ENCODE measurements at places on chromosomes 2 and 18. TPM values are rescaled to one million over a fixed set of nuclear protein-coding genes. Genes with fewer than 3 reads are reported as not detected.

Gene POTEJ
- total RNA-seq = not detected

Gene KCNK3
- total RNA-seq = not detected

Gene HRH4
- not detected for total RNA-seq

Gene UGT1A4
- total RNA-seq = not detected

Gene ANTXR1
- total RNA-seq = 37.3 TPM

Gene SFT2D3
- total RNA-seq = 4.7 TPM

Gene UGT1A5
- total RNA-seq = not detected

DNA sequence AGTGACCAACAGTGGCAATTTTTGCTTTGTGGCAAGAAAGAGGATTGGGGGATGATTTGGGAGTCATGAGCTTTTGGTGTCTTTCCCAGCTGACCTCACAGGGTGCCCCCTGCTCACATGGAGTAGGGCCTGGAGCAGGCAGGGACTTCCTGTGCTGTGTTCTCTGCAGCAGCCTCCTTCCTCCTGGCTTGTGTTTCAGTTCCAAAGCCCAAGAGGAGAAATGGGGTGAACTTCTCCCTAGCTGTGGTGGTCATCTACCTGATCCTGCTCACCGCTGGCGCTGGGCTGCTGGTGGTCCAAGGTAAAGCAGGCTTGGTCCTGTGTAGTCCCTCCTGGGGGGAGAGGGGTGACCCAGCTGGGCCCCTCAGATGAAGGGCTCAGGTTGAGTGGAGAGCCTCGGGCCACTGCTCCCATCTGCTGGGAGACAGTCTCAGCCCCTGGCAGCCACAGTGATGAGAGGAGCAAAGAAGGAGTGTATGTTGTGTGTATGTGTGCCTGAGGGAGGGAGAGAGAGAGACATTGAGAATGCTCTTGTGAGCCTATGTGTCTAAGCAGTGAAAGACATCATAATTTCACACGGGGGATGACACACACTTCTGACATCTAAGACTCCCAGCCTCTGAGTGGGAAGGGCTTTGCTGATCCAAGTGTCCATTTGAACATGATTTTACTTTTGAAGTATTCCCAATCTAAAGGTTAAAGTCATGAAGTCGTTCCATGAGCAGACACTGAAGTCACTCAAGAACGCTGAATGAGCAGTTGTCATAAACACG lies 27.2 kb downstream of the MARCO start:
- DNase-seq = no peak

- no peak for DNase-seq
These were observed 166.2 kb downstream of the ACKR3 start for GRCh38 chr2:236735825-236736238.

DNA sequence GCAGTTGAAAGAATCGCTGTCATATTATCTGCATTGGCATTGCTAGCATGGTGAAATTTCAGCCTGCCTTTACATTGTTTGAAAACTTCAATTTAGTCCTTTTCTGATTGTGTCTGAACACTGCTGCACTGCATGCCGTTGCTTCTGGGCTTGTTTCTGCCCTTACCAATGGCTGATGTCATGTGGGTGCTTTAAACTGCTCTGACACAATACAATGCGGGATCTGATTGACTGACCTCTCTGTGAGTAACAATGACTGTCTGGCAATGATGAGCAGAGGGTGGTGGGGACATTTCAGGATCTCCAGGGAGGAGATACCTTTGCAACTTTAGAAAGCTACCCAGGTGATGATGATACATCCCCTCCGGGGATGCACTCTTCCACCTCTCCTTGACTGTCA lies 119.5 kb upstream of the ZBTB14 start:
- DNase-seq = no peak

- no peak for DNase-seq
These were observed 61.5 kb downstream of the AGAP1 start for GRCh38 chr2:235555371-235555770.

- DNase-seq = no peak
These were observed 78.9 kb downstream of the EHD3 start for GRCh38 chr2:31312898-31313297.

DNA sequence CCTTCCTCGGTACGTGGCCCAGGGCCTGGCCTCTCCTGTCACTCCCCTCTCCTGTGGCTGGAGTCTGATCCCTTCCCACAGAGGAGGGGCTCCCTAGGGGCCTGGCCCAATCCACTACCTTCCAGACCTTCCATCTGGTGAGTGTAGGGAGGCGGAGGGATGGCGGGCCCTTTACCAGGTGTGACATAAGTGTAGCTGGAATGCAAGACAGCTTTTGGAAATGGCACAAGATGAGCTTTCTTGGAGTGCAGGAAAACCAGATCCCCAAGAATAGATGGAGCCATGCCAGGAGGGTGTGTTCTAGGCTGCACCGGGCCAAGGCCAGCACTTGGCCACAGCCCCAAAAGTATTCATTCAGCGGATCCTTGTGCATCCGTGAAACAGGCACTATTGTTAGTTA lies 30.1 kb downstream of the IGFBP5 start:
- peak; percentile 58 for DNase-seq

- no peak for DNase-seq
These were observed 40.3 kb downstream of the OLA1 start for GRCh38 chr2:174208026-174208425.

GRCh38 chr2:71578767-71579342 lies 125.5 kb downstream of the DYSF start:
- DNase-seq = no peak

- DNase-seq = no peak
These were observed 78.4 kb downstream of the CLHC1 start for GRCh38 chr2:55153584-55154299.

DNA sequence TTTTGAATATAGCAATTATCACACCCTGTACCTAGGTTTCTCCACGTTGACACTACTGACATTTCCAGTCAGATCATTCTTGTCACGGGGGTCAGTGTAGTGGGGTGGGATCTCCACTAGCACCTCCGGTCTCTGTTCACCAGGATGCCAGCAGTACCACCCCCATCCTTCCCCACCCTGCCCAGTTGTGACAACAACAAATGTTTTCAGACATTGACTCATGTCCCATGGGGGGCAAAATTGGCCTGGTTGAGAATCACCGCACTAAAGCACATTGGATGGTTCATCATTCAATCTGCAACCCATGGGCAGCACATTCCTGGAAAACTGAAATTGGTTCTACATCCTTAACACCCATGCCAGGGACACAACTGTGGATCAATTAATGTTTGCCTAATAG lies 32.3 kb downstream of the FEZ2 start:
- DNase-seq = no peak

GRCh38 chr2:19114754-19115231 lies 243.6 kb downstream of the OSR1 start:
- DNase-seq = no peak

DNA sequence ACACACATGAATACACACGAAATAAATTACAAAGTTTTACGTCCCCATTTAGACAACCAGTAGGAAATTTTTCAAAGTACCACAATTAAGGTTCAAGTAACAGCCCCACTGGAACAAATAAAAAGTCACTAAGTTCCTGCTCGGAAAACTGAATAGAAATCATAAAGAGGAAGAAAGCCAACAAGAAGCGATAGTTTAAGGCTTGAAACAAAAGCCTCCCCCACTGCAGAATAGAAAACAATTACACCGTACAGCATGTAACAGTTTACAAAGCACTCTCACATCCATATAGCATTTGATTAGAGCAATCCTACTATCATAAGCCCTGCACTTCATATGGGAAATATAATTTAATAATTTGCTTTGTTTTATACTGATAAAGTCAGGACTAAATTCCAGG lies 15.5 kb downstream of the KLF7 start:
- no peak for DNase-seq

DNA sequence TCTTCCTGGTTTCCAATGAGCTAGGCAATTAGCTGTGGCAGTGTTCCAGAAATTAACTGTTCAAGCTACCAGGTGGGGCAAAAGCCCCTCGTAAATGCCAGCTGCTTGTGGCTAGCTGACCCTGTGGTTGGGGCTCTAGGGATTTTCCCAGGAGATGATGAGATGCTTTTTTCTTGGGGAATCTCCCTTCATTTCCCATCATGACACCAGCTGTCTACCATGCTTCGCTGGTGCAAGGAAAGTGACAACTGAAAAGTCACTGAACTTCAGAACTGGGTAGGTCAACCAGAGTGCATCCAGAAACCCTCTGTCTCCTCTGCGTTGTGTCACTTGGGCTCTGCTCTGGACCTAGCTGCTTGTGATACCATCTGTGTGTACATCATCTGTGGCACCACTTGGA lies 386.5 kb upstream of the DCC start:
- no peak for DNase-seq

DNA sequence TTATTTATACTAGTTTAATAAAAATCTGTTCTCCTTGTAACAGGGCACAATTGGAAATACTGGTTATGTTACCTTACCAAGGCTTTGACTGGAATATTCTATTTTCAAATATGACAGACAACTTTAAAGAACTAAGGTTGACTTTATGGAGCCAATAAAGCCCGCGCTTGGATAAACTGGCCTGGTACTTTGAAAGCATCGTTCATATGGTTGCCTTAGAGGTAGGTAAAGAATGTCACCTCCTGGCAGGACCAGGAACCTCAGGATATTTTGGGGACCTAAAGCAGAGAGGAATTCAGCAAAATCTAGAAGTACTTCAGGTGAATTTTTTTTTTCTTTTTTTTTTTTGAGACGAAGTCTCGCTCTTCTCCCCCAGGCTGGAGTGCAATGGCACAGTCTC lies 71.2 kb upstream of the CREB1 start:
- DNase-seq = no peak

GRCh38 chr18:58148954-58149471 lies 105.0 kb downstream of the NEDD4L start:
- no peak for DNase-seq

DNA sequence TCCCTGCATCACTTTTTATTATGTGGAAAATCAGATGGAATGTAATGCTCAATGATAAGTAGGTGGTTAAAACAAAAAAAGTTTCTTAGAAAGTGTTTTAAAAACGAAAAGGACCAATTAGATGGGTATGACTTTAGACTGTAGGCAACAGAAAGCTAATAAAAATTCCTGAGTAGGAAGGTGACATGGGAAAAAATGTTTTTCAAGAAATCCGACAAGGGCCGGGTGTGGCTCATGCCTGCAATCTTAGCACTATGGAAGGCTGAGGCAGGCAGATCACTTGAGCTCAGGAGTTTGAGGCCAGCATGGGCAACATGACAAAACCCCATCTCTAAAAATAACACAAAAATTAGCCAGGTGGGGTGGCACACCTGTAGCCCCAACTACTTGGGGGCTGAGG lies 126.1 kb downstream of the THADA start:
- DNase-seq = no peak

- no peak for DNase-seq
These were observed 916.5 kb upstream of the SOX11 start for GRCh38 chr2:4775668-4776067.

DNA sequence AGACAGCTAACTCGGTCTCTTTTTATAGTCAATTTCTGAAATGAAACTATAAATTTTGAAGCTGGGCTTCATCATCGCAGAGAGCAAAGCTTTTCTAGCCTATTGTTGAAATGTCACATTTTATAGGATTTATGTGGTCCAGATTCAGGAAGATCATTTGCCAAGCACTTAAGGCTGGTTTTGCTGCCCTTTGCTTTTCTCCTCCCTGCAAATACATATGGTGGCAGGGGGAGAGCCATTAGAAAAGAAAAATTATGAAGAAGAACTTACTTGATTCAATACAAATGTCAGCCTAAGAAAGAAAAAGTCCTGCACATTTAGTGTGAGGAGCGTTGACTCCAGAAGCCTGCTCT lies 206.9 kb upstream of the NRP2 start:
- no peak for DNase-seq

- DNase-seq = no peak
These were observed 42.4 kb downstream of the CYP27C1 start for GRCh38 chr2:127177617-127178263.

DNA sequence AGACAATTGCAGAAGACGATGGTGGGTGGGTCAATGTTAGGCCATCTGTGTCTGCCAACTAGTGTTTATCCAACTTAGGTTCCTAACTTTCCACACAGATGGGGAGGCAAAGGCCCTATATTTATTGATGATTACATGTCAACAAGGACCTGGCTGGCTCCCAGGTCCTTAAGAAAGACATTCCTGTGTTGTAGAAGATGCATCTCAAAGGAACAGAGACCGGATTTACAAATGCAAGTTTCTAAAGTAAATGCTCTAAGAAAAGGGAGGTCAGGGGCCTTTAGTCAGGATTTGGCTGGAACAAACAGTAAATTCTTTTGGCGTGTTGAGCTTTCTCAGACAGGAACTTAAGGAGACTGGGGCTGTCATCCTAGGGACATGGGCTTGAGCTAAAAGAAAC lies 175.0 kb downstream of the SH3BP4 start:
- no peak for DNase-seq

DNA sequence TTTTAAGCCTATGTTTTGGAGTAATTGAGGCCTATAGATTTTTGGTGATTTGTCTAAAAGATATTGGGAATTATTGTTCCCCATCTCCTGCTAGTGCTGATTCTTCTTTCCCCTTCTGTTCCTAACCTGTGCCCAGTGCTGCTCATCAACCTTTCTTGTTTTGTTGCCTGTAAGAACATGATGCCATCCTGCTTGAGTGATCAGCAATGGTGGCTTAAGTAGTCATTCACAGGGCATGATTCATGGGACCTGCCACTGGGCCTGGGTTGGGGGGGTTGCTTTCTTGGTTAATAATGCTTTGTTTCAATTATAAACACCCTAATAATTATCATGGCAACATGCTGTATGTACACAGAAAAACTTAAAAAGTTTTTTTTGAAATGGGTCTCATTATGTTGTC lies 562.9 kb upstream of the SETBP1 start:
- no peak for DNase-seq

GRCh38 chr2:180676520-180677025 lies 303.8 kb upstream of the UBE2E3 start:
- no peak for DNase-seq

- DNase-seq = no peak
These were observed 52.3 kb downstream of the EHD3 start for GRCh38 chr2:31286230-31286629.

DNA sequence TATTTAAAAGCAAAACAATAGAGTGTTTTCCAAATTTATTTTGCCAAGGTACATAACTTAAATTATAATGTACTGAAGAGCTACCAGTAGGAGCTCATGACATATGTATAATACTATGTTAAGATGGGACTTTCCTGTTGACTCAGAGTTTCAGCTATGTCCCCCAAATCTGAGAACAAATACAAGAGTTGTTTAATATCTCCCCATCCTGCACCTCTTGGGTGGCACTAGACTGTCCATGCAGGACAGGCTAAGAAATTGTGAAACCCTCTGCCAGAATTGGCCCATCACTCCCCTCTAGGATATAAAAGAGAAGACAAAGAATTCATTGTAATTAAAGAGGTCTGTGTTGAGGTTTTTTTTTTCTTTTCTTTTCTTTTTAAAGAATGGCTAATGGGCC lies 21.7 kb upstream of the CTAGE1 start:
- no peak for DNase-seq

DNA sequence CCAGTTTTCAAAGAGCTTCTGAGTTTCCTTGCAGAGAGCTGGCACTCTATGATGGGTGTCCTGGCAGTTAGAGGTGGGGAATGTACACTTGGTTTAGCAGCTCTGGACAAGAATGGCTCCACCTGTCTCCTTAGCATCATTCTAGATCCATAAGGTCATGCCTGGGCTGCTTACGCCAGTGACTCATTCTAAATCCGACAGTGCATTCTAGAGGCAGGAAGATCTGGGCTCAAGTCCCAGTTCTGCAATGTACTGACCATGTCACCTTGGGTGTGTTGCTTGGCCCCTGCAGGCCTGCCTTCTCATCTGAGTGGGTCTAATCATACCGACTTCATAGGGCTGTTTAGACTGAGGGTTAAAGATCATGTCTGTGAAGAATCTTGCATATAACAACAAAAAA lies 46.5 kb downstream of the PTGR3 start:
- no peak for DNase-seq

- no peak for DNase-seq
These were observed 108.9 kb downstream of the TPO start for GRCh38 chr2:1521878-1522830.

Measured in H9 (cell line).